Central memory CD4-positive, alpha-beta T cell (primary cell): ENCODE measurements at places on chromosomes 6 and 20.

DNA sequence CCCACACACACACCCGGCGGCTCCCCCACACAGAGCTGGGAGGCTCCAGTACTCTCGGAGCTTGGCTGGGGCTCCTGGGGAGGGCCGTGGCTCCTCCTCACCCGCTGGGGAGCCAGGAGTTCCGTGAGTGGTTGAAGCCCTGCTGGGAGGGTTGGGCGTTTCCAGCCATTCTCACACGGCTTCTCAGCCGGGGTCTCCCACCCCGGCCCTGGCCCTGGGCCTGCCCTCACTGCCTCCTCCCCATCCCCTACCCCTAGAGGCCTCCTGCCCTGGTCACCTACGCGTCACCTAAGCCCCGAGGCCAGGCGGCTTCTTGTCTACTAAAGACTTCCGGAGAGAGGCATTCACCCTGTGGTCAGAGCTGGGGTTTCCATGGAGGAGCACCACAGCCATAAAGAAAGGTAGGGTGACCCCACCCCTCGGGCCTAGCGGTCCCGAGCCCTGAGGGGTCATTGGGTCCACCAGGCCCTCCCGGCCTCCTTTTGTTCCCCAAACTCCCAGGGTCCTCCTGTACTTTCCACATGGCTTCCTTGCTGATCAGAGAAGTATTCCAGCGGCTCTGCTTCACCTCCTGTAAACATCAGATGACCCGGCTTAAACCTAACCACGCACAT, 99.3 kb downstream of the TTLL2 start:
- DNase-seq: no peak

- no peak for DNase-seq
These were observed 100.4 kb downstream of the CD83 start for GRCh38 chr6:14217728-14218518.

GRCh38 chr6:90297867-90298381, 1.3 kb upstream of the BACH2 start:
- DNase-seq: no peak

DNA sequence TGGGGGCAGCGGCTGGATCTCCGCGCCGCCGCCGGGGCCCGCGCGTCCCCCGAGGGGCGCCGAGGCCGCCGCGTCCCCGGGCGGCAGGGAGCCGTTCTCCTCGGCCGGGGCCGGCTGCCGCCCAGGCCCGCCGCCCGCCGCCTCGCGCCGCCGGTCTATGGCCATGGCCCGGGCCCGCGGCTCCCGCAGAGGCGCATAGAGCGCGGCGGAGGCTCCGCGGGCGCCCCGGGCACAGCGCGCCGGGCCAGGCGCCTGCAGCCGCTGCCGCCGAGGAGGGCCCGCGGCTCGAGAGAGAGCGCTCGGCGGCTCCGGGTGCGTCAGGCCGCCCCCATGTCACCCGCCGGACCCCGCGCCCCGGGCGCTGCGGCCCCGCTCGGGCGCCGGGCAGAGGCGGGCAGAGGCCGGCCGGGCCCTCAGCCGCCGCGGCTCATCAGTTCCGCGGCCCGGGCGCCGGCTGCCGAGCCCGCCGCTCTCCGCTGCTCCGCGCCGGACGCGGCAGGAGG, 404 bp downstream of the SLC22A23 start:
- no peak for DNase-seq

GRCh38 chr6:126914801-126915200, 203.7 kb upstream of the RSPO3 start:
- no peak for DNase-seq

DNA sequence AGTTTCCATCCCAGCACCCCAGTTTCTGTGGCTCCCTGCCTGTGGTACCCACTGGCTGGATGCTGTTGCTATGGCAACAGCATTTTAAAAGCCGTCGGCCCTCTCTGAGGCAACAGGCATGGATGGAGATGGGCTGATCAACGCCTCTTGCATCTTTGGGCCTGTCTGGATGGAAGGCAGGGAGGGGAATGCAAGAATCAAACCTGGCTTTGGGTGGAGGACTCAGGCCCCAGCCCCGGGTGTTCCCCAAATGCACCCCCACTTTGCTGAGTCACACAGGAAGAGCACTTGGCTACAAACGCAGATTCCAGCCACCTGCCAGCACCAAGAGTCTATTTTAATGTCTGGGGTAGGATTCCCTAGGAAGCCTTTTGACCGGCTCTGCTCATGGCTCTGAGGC, 45.7 kb upstream of the TGM2 start:
- no peak for DNase-seq

DNA sequence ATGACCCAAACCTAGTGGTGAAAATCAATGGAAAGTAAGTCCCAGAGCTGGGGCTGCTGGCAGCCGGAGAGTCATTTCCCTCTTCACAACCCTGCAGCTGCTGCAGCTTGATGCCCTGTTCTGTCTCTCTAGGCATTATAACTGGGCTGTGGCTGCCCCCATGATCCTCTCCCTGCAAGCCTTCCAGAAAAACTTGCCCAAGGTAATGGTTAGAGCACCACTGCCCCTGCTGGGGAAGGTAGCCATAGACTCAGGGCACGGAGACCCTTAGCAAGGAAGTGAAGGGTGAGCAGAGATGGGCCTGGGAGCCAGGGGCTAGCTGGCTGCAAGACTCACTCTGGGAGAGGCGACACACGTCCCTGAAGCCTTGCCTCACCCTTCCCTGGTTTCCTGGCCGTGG, 12.0 kb downstream of the LPIN3 start:
- DNase-seq: no peak

- DNase-seq: no peak
These were observed 29.7 kb downstream of the SLC22A23 start for GRCh38 chr6:3426927-3427686.

GRCh38 chr6:9131616-9132015, 696.3 kb upstream of the SLC35B3 start:
- DNase-seq: no peak

- no peak for DNase-seq
These were observed 113.4 kb downstream of the MAP3K4 start for GRCh38 chr6:161104966-161105365.

DNA sequence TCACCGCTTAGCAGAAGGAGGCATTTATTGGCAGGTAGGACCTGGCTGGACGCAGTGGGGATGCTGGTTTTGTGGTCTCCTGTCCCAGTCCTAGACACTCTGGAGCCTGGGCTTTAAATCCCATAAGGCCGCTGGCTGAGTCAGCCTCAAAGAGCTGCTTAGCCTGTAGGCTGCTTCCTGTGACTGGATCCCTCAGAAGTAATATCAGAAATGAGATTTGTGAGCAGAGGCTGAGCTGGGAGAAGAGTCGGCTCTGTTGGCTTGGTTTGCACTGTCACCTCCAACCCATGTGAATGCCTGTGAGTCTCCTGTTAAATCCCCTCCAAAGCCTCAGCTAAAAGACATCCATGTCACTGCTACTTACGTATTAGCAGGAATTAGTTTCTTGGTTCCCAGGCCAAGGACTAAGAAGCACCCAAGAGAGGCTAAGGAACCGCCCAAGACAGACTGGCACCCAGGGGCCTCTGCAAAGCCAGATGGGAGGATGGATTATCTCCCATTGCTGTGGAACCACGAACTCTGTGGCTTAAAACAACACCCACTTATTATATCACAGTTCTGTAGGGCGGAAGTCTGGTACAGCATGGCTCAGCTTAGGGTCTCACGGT, 289.4 kb downstream of the CDC5L start:
- no peak for DNase-seq

DNA sequence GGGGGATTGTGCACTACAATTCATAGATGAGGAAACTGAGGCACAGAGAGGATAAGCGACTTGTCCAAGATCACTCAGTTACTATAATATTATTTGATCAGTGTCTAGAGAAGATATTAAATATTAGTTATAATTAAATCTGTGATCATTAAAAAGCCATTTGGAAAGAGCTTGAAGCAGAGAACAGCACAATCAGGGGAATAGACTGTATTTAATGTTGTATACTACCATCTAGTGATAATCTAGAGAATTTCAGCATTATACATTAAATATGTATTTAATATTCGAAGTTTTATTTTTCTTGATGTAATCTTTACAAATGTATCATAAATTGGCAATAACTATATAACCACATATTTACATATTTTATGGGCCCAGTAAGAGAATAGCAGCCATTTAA, 20.1 kb upstream of the MTCL3 start:
- DNase-seq: peak; percentile 9

DNA sequence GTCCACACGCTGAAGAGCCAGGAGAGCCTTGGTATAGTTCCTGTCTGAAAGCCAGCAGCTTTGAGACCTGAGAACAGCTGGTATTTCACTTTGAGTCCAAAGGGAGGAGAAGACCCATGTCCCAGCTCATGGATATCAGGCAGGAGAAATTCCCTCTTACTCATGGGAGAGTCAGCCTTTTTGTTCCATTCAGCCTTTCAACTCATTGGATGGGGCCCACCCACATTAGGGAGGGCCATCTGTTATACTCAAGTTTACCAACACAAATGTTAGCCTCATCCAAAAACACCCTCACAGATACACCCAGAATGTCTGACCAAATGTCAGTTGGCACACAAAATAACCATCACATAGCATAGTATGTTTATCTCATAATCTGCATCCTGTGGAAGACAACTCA, 80.1 kb downstream of the GMDS start:
- DNase-seq: no peak

GRCh38 chr6:63458480-63459115, 113.7 kb upstream of the LOC128125822 start:
- no peak for DNase-seq

DNA sequence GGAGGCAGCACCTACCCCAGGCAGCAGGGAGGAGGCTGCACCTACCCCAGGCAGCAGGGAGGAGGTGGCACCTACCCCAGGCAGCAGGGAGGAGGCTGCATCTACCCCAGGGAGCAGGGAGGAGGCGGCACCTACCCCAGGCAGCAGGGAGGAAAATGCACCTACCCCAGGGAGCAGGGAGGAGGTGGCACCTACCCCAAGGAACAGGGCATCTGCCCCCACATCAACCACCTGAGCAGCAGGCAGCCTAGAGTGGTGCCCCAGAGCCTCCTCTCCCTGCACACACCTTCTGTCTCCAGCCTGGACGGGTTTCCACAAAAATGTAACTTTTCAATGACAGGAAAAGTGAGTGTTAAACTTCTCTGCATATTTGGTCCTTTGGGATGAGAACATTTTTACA, 10.2 kb downstream of the KCNQ2 start:
- no peak for DNase-seq

- no peak for DNase-seq
These were observed 12.9 kb downstream of the MDGA1 start for GRCh38 chr6:37684801-37685200.

DNA sequence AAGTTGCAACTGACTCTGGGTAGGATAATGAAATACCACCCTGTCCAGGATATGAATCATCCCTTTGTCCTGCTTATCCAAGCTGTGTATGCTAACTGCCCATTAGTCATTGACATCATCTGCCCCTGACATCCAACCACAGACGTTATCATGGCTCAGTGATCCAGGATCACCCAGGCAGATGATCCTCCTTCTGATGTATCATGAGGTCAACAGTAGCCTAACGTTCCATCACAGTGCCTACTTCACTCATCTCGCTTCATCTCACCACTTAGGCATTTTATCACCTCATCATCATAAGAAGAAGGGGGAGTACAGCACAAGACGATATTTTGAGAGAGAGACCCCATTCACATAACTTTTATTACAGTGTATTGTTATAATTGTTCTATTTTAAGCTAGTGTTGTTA, 13.4 kb upstream of the BTN3A2 start:
- DNase-seq: no peak

DNA sequence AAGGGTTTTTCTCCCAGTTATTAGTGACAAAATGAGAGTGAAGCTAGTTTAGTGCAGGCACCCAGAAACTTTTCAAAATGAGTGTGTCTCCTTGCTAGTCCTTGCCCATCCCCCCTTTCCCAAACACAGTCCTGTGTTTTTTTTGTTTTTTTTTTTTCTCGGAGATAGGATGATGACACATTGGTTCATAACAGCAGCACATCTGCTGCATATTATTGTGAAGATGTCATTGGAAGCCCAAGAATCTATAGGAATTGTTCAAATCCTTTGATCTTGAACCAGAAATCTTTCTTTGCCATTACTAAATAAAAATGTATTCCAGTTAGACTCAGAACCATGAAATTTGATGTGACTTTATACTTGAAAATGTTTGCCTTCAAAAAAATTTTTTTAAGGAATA, 162.4 kb downstream of the FRK start:
- no peak for DNase-seq

DNA sequence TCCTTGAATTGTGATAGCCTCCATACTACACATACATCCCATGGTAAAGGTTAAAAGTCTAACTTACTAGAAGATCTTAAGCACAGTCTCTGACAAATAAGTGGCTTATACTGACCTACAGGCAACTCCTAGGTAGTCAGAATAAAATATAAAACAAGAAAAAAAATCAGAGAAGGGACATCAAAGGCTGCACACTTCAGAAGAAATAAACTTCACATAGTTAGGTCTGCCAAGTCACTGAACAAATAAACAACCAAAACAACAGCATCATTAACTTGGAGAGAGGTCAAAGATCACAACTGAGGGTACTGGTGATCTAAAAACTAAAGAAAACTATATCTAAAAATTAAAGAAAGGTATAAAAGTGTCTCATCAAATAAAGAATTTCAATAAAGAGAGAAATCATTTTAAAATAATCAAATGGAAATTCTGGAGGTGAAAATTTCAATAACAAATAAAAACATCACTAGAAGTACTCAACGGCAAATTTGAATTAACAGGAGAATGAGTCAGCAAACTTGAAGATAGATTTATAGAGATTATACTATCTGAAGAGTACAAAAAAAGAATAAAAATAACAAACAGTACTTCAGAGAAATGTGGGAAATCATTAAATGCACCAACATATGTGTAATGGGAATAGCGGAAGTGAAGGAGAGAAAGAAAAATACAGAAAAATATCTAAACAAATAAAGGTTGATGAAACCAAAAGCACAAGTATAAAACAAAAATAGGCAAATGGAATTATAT, 88.0 kb upstream of the UST start:
- no peak for DNase-seq

DNA sequence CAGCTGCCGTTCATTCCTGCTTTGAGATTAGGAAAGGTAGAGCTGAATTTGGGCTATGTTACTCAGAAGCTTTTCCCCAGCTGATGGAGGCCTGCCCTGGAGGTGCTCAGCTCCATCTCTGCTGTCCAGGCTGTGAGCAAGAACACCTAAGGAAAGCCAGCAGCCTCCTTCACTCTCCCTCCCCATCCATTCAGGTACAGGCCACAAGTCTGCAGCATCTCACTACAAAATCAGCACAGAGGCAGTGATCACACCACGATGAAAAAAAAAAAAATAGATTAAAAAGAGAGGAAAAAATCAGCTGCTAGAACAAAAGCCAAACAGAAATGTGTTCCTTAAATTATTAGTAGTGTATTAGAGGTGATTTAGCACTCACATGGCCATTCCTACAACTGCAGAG, 515.0 kb downstream of the CDH26 start:
- DNase-seq: no peak

- no peak for DNase-seq
These were observed 89.6 kb upstream of the HMGCLL1 start for GRCh38 chr6:55668591-55668990.

DNA sequence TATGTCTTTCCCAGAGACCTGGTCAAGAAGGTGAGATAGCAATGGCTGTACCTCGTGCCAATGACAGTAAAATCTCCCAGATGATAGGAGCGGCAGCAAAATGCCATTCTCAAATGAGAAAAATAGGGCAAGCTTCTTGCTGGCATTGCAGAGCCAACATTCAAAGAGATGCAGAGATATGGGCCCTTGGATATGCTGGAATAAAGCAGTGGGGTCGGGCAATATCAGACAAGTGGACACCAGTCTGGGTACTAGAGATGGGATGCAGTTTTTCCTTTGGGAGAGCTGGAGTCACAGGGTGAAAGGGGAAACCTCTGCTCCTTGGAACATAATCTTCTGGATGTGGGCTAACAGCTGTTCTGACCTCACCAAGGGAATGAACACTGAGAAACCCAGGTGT, 29.0 kb downstream of the GSTA4 start:
- no peak for DNase-seq

- DNase-seq: no peak
These were observed 87.8 kb downstream of the GINS1 start for GRCh38 chr20:25495189-25495824.
